Stimulated activated CD8-positive, alpha-beta memory T cell treated with anti-CD3 and anti-CD28 coated beads, Interleukin-4, amount 100 ng/mL, for 4 hours (primary cell): ENCODE measurements at places on chromosomes 7 and 10.

- DNase-seq, result no peak
Measured at GRCh38 chr7:130695840-130696239, 9.5 kb upstream of the TSGA13 start.

- DNase-seq, result peak; percentile 67
Measured at GRCh38 chr10:27252267-27253000, 11.8 kb upstream of the ACBD5 start.

DNA sequence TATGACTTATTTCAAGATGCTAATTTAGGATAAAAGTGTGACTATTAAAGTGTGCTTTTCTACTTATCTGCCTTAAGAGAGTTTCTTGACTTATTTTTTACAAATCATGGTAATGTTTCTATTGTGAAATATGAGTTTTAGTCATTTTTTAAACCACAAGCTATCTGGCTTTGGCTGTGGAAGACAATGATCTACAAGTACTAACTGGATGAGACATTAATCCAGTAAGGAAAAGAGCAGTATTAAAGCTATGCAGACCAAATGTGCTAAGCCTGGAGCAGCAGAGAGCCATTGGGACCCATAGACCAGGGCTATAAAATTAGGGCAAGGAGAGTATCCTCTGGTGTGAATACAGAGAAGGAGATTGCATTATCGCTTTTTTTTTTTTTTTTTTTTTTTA, 92.4 kb downstream of the SEMA3A start:
- no peak for DNase-seq

GRCh38 chr7:133646472-133647315, 393.8 kb downstream of the EXOC4 start:
- DNase-seq, result no peak

- no peak for DNase-seq
Measured at GRCh38 chr7:1750541-1751021, 80.5 kb downstream of the ELFN1 start.

DNA sequence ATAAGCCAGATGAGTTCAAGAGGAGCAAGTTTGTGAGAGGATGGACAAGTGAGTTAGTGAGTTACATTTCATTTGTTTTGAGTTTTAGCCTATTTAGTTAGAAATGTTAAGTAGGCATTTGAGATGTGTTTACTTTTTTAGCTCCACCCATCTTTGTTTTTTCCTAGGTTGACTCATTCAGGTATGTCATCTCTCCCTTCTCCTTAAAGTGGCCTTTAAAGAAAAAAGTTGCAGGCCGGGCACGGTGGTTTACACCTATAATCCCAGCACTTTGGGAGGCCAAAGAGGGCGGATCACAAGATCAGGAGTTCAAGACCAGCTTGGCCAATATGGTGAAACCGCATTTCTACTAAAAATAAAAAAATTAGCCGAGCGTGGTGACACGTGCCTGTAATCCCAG, 71.2 kb downstream of the BMPR1A start:
- no peak for DNase-seq

DNA sequence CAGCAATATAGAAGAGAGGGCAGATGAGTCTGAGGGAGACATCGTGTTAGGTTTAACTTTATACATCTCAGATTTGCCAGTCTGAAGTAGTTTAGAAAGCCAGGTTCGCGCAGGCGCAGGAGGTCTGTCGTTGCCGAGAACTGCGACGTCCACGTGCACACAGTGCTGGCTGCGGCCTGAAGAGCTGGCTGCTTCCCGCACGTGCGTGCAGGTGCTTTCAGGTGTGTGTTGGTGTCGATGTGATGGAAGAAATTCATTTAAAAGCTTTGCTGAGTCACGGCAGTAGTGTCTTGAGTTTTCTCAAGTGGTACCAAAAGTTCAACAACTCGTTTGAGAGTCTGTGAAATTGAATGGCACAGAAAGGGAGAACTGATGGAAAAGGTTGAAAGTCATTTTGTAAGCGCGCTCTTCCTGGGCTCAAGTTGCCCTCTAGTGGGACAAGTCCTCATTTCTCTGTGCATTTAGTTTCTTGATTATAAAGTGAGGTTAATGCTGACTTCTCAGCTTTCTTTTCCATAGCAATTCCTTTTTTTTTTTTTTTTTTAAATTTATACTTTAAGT, 18.6 kb downstream of the WDR37 start:
- DNase-seq, result no peak

DNA sequence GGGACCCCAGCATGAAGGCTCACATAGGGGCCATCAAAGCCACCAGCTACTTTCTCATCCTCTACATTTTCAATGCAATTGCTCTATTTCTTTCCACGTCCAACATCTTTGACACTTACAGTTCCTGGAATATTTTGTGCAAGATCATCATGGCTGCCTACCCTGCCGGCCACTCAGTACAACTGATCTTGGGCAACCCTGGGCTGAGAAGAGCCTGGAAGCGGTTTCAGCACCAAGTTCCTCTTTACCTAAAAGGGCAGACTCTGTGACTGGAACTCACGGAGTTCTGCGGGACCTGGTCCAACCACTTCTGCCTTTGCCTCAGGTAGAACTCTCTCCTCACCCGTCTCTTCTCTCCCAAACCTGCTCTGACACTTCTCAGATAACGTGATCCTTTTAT, 945 bp downstream of the TAS2R40 start:
- no peak for DNase-seq

GRCh38 chr7:50352282-50352681, 47.8 kb downstream of the IKZF1 start:
- DNase-seq, result no peak

DNA sequence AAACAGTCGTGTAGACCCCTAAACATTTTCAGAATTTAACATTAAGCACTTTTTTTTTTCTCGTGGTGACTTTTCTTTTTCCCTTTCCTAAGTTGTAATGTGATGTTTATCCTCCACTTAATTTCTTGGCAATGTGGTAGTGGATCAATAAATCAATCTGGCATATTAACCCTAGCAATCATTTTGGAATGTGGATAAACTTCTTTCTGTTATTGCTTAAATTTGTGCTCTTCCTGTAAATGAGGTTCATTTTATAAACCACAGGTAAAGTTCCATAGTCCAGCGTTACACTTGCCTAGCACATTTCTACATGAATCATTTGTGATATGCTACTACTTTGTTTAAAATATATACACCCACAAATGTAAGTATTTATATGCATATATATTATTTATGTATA, 247.4 kb upstream of the ETV1 start:
- no peak for DNase-seq

DNA sequence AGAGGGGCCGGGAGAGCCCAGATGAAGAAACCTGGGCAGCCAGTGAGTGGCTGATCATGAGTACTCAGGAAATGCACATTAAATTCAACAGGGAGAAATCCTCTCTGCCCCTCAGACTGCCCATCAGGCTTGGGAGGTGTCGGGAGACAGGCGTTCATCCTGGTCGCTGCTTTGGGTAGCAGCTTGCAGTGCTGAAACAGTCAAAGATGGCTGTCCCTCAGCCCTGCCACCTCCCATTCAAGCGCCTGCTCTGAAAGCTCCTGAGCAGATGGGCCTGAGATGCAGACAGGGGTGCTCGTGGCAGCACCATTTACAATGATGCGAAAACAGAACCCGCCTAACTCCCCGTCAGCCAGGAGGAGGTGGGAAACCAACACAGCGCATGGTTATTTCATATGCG, 3.6 kb upstream of the JAKMIP3 start:
- no peak for DNase-seq

- DNase-seq, result no peak
Measured at GRCh38 chr10:64814201-64814600, 1293.0 kb downstream of the REEP3 start.

DNA sequence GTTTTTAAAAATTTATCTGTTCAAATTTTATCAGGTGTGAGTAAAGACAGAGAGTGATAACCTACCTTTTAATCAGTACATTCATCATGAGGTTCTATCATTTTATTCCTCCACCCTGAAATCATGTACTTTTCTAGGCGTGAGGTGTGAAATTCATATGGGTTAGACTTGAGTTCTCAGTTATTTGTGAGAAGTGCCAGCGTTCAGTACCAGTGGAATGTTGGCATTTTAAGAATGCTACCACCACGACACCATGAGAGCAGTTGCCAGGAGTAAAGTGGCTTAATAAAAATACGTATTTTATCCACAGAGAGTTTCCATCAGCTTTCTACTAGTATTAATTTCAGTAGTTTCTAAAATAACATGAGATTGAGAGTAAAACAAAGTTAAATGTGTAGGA, 104.1 kb upstream of the FERD3L start:
- DNase-seq, result no peak

DNA sequence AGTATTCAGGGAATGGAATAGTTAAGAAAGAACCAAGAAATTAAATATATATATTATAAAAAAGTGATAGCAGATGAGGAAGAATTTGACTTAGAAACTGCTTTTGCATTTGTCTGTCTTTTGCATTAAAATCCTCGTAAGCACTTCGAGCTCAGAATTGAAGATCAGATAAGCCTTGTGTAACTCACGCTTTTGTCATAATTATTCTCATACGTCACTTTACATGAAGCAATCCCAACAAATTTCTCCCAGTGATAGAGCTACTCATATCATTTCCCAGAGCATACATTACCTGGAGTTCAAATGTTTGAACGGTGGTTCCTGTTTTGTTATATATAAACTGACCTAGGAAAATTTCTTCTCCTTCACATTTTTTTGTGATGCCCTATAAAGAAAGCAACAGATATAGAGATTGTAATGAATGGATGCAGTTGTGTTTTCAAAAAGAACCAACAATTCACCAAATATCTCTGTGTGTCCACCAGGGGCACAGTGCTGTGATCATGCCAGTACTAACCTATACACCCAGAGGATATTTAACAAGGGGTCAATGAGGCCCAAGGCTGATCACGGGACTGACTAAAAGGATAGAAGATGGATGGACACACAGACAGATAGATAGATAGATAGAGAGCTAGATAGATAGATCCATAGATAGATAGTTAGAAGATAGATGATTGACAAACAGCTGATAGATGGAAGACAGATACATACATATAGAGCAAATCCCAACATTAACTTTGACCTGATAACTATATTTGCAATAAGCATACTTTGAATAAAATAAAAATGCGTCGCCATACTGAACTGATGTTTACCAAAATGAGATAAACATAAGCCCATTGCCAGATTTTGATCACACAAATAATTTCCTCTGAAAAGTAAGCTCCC, 9.3 kb upstream of the HUS1 start:
- DNase-seq, result no peak

DNA sequence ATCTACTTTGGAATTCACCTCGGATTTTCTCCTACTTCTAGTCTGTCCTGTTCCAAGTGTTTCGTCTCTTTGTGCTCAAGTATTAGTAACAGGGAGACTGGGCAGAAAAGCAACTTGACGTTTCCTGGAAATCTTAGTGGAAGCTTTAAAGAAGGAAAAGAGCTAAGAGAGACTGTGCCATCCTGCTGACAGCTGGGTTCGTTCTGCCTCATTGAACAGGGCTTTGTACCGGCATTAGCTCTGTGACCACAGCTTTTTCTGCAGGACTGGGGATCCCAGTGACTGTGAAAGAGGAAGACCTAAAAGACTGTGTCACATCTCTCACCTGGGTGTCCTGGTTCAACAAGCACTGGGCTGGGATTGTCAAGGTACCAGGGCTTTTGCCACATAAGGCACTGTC, 70.8 kb upstream of the CDCA7L start:
- no peak for DNase-seq

GRCh38 chr10:102555781-102556328, 52.1 kb downstream of the SUFU start:
- DNase-seq, result no peak

- no peak for DNase-seq
Measured at GRCh38 chr7:99257065-99257464, 15.6 kb upstream of the MYH16 start.

DNA sequence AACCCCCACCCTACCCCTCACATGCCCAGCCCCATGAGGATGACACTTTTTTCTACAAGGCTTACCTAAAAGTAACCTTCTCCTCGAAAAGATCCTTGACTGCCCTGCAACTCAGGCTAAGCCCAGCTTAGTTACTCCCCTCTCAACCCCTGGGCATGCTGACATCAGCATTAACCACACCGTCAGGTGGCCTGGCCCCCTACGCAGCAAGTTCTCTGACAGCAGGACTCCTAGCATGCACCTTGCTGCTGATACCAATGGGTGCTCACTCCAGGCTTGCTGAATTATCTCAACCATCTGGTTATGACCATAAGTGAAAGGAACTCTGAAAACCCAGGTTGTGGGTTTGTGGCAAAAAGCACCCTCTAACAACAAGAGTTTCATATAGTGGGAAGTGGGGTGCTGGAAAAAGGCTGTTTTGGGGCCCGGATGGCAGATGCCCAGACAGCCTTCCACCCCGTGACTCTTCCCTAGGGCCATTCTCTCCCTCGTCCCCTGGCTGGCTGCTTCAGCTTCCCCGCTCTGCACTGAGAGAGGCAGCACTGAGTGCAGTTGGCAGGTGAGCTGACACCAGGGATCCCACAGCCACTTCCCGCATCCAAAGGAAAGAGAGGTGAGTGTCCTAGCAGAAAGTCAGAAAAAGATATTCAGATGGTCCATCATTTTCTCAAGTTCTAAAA, 518.9 kb downstream of the KCNMA1 start:
- DNase-seq, result no peak

DNA sequence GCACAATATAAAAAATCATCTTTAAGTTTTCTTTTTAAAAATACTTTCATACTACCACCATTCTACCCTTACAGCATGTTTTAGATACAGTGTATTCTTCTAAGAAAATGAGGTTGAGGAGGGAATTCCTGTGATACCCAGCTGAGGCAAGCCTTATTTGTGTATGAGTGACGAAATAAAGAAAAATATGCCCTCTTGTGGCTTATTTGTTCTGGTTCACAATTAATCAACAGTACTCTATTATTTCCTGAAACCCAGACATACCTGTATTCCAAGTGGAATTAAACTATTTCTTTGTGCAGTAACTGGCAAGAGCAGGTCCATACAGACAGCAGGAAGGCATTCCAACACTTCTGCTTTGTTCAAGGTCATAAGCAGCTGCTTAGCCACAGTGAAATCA, 4.5 kb upstream of the SEMA3D start:
- no peak for DNase-seq
